ENCODE measurements at places on chromosomes 1 and 21.

GRCh38 chr1:221945669-221946068 is 203.8 kb upstream of the DUSP10 start:
- DNase-seq, result no peak

- DNase-seq, result no peak
Measured at GRCh38 chr1:186291271-186291670, 83.8 kb downstream of the TPR start.

DNA sequence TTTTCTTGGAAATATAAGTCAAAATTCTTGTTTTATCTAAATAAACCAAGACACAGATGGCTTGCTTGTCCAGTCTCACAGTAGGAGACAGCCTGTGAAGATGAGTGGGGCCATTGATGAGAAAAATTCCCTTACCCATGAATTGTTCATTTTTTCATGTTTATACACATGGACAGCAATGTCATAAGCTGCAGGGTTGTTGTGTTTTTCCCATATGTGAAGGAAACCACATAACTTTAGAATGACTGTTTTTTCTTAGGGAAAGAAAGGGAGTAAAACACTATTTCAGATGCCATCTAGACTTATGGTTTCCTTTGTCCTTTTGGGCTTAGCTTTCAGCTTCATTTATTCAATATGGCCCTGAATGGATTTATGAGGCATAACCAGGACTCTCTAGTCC is 622.5 kb upstream of the NR5A2 start:
- no peak for DNase-seq

- no peak for DNase-seq
Measured at GRCh38 chr21:45954261-45954660, 27.3 kb upstream of the COL6A1 start.

DNA sequence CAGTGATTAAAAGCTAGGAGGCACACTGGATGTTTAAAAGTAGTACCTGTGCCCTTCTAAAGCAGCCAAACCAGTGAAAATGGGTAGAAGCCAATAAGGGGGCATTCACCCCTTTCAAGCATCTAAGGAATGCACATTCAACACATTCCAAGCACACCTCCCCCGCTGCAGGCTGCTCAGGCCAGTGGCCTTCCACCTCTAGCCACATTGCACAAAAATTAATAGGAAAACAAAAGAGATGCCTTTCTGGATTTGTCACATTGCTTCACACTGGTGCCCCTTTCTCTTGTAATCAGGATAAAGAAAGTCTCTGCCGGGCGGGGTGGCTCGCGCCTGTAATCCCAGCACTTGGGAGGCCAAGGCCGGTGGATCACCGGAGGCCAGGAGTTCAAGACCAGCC is 834.0 kb downstream of the USP25 start:
- DNase-seq, result no peak

GRCh38 chr1:33261344-33261743 is 5.1 kb downstream of the ZNF362 start:
- no peak for DNase-seq

GRCh38 chr1:207857447-207857846 is 53.5 kb downstream of the CD34 start:
- no peak for DNase-seq

DNA sequence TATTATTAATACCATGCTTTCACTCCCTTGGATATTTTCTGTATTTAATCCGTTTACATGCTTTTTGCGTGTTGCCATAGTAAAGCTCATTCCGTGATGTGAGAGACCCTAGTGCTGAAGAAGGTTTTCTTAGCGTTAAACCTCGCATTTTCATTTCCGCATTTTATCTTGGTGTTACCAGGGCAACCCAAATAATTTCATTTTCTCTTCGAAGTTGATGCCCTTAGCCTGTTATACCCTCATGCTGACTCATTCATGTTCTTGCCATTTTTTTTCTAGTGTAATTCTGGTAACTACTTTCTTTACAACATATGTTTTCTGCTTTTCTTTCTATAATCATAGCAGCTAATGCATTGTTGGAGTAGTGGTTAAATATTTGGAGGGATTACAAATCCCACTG is 37.2 kb downstream of the LRRC8C start:
- peak; percentile 63 for DNase-seq
